ENCODE measurements at places on chromosomes 16 and 17.

DNA sequence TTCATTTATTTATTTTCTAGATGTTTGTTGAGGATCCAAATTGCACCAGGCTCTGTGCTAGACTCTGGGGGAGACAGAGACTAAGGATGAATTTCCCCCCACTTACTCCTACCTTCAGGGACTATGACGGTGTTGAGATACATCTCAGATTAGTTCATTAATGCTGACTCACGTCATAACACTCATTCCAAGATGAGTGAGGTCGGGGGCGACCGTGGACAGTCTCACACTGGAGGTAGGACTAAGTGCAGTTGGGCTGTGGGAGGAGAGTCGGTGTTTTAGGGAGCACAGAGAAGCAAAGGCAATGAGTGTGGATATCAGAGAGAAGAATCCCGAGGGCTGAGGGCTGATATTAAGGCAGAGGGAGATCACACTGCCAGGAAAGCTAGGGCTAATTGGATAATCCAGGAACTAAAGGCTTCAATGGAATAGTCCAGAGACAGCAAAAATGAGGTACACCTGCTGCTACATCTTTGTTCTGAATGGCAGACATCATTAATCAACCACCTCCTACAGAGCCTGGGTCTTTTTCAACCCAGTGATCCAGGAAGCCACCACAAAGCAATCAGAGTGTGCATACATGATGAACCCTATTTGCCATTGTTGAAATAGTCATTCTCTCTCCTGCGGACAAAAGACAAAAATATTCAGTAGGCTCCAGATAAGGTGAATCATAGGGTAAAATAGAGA is 38.6 kb upstream of the CACNG4 start:
- DNase-seq, result no peak

- no peak for DNase-seq
These were observed 247.4 kb downstream of the PRKCA start for GRCh38 chr17:66549731-66550207.

GRCh38 chr17:67392111-67392510 is 15.0 kb downstream of the PITPNC1 start:
- no peak for DNase-seq

- DNase-seq, result peak; percentile 79
These were observed 10.4 kb upstream of the CDH15 start for GRCh38 chr16:89160977-89161701.

- DNase-seq, result no peak
These were observed 90.9 kb downstream of the MYH11 start for GRCh38 chr16:15765880-15766279.

GRCh38 chr16:85524365-85524629 is 88.8 kb upstream of the GSE1 start:
- no peak for DNase-seq

DNA sequence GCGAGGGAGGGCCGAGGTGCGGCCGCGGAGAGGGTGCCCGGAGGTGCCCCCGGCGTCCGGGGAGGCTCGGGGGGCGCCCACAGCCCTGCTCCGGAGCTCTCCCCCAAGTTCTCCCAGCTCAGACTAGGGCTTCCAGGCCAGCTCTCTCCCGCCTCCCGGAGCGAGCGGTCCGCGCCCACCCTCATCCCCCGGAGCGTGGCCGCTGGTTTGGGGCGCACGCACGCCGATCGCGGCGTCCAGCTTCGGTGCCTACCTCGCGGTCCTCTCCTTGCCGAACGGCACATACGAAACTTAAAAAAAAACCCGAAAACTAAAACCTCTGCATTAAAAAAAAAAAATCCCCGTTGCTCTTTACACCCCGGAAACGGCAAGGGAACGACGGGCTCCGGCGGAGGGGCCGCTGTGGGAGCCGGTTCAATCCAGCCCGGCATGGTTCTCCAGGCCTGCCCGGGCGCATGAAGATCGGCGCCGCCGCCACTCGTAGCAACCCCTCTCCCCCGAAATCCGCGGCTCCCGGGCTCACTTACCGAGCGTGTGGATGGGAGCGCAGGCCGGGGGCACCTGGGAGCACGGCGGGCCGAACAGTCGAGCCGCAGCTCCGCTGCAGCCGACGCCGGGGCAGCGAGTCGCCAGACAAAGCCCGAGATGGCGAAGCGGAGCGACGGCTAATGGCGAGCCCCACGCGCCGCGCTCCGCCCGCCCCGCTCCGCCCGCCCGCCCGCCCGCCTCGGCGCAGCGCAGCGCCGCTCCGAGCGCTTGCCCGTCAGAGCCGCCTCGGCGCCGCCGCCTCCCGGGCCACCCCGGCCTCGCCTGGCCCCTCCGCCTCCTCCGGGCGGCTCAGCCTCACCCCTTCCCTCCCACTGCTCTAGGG is 973 bp upstream of the UBTF start:
- DNase-seq, result no peak

- DNase-seq, result no peak
These were observed 511.9 kb downstream of the HAPSTR1 start for GRCh38 chr16:9603316-9603715.

GRCh38 chr17:66750781-66751543 is 84.0 kb upstream of the CACNG5 start:
- DNase-seq, result no peak

DNA sequence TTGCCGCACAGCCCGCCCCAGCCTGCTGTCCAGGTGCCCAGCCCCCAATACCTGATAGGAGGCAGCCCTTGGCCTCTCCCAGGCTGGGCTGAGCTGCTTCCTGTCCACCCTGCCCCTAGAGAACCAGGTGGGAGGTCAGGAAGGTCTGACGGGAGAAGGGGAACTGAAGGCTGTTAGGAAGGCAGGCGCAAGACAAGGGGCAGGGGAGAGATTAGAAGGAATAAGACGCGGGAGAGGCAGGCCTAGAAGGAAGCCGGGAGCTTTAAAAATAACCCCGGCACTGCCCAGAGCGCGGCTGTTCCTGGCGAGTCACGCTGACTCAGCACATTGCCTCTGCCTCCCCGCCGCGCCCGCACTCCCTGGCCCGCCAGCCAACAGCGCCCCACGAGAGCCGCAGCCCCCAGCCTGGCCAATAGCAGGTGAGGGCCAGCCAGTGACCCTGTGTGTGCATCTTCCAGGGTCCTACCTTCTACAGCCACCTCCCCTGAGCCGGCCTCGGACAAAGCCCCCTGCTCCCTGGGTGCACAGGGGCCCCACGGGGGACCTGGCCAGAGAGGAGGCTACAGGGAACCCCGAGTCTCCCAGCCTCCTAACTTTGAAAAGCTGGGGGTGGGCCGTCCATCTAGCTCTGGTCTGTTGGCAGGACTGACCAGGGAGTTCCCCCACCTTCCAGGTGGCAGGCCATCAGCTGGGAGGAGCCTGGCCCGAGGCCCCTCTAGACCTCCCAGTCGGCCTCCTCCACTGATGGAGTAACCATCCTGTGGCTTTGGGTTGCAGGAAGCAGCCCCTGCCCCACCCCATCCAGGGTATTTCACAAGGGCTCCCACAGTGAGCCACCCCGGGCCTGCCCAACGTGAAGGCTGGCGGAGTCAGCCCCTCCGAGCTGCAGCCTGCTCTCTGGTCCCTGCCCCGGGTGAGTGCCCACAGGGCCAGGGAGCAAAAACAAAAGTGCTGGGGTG is 4.0 kb downstream of the MAFG start:
- peak; percentile 90 for DNase-seq

- no peak for DNase-seq
These were observed 14.6 kb upstream of the CD79B start for GRCh38 chr17:63946440-63947363.

GRCh38 chr17:65589321-65589720 is 27.9 kb upstream of the AXIN2 start:
- DNase-seq, result no peak

GRCh38 chr17:53463363-53463762 is 359.4 kb upstream of the KIF2B start:
- no peak for DNase-seq

DNA sequence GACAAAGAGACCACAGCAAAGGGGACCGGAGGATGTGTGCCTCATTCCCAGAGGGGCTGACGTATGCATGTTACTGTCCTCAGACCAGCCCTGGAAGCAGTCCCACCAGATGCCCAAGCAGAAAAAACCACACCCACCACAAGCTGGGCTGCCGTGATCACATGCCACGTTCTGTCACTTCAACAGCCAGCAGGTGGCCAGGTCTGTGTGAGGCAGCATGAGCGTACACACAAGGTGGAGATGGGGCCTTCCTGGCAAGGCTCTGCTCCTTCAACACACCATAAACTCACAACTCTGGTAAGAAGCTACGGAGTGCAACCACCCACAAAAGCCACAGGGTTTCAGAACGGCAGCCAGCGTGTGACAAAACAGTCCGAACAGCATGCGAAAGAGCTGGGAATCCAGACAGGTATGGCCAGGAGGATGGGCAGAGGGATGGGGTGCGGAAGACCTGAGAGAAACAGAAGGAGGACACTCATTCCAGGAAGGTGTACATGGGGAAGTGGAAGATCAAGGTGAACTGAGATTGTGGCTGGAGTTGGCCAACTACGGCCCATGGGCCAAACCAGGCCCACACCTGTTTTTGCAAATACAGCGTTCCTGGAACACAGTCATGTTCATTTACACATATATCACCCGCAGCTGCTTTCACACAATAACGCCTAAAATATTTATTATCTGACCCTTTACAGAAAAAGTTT is 27.9 kb downstream of the MBTPS1 start:
- DNase-seq, result no peak

DNA sequence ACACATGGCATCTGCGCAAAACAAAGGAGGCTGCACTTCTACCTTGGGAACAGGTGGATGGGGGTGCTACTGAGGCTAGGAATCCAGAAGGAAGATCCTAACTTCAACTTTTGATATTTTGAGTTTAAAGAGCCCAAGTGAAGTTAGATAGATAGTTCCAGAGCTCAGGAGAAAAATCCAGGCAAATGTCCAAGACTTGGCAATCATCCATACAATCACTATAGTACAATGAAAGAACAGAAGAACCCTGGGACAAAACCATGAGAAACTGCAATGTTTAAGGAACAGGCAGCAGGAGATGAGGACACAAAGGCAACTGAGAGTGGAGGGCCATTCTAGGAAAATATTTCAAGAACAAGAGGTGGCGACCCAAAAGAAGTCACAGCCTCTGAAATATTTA is 12.4 kb downstream of the CDYL2 start:
- DNase-seq, result no peak

DNA sequence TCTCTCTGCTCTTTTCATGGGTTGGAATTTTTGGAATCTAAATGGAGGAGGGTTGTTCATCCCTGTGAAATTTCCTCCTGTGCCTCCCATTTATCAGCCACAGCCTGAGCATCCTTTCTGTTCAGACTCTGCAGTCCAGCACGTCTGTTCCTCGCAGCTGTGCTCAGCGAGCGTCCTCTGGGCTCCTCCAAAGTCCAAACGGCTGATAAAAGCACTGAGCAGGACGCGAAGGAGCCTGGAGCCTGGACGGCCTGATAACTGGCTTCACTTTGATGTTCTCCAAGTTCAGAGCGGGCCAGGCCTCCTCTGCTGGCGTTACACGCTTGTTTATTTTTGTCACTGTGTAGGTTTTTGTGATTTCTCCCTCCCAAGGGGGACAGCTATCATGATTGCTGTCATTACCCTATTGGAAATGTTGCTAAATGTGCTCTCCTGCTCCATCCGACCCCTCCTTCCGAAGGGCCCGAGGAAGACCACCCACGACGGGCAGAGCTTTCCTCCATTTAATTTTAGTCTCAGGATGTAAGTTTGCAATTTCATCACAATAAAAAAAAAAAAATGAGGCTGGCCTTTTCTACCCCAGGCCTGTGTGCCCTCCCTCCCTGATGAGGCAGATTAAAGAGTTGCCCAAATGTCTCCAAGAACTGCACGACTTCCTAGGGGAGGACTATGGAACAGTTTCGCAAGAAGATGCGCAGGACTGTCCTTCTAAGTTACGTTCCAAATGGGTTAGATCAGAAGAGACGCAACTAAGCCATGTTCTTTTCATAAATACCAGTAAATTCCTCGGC is 290.5 kb upstream of the FOXF1 start:
- DNase-seq, result no peak

GRCh38 chr16:4160658-4161430 is 44.6 kb upstream of the ADCY9 start:
- no peak for DNase-seq

DNA sequence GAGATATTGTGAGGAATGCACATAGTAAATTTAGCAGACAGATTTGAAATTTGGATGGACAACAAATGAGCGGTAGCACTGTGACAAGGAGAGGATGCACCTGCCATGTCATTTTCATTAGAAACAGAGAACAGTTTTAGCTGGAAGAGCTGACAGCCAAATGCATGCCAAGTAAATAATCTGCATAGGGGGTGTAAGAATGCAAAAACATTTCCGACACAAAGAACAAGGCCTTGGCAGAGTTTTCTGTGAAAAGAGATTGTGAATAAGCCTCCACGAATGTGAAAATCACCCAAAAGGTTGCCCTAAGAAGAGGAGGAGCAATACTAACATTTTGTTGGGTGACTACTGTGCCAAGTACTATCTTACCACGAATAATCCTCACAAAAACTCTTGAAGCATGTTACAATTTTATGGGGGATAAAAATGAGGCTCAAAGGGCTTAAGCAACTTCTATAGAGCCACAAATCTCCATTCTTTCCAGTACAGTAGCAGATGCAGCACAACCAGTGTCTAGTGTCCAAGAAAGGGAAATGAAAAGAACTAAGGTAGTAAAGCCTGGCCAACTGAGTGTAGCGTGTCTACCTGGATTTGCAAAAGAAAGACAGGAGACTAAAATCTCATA is 28.3 kb downstream of the TMEM100 start:
- no peak for DNase-seq

DNA sequence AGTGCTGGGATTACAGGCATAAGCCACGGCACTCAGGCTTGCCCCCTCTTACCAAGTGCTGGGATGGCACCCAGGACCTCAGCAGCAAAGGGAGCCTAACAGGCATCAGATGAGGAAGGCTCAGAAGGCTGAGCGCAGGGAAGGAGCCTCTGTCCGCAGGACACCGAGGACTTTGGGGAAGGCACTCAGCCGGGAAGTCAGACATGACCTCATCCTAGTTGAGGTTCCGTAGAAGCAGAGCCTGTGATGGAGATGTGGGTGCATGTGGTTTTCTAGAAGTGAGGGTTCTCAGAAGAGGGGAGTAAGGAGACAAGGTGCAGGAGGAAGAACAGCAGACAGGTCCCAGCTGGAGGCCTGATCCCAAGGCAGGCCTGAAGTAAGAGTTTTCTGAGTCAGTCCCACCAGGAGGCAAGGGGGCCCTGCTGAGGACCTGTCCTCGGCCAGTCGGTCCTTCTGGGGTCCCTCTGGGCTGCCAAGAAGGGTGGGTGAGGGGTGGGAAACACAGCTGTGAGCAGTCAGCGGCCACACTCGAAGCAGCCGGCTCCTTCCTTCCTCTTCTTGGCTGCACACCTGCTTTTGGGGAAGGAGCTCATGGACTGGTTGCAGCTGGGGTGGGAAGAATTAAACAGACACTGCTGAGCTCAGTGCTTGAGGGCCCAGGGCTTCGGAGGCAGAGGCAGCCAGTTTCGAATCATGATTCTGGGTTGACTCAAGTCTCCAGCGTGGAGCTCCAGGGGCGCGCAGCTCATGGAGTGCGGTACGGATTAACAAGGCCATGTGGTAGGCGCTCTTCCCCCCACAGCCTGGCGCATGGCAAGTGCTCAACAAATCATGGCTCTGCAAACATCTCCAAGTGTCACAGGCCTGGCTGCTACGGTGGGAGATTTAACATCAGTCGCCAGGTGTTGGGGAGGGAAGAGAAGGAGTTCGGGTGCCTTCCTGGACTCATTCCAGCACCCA is 38.9 kb upstream of the SNN start:
- DNase-seq, result no peak

GRCh38 chr17:78759203-78759968 is 22.7 kb downstream of the CYTH1 start:
- peak; percentile 62 for DNase-seq

- no peak for DNase-seq
These were observed 390 bp downstream of the ZNRF1 start for GRCh38 chr16:74999219-74999608.

GRCh38 chr17:2723997-2724783 is 12.6 kb upstream of the CLUH start:
- peak; percentile 86 for DNase-seq

GRCh38 chr16:75380870-75381269 is 52.4 kb downstream of the CFDP1 start:
- no peak for DNase-seq

Measured in upper lobe of left lung (tissue), 6 donors.